ENCODE measurements at places on chromosomes 12 and 14.

DNA sequence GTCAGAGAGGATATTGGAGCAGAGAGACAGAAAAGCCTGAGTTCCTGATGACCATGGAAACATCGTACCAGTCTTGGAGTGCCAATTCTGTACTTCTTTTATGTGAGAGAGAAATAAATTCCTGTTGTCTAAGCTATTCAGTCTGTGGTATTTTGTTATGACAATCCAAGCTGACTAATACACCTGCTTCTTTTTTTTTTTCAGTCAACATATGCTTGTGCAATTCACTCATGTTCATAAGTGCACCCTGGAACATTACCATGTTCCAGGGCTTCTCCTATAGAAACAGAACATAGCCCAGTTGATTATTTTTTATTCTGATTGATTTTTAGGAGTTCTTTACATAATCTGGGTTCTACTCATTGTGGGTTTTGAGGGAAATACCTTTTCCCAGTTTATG, 1.7 kb upstream of the CHPT1 start:
- no peak for DNase-seq

- no peak for DNase-seq
Observed at GRCh38 chr12:27367078-27367477, 34.4 kb downstream of the BMAL2 start.

- no peak for DNase-seq
Observed at GRCh38 chr14:104821229-104821945, 20.5 kb downstream of the ZBTB42 start.

DNA sequence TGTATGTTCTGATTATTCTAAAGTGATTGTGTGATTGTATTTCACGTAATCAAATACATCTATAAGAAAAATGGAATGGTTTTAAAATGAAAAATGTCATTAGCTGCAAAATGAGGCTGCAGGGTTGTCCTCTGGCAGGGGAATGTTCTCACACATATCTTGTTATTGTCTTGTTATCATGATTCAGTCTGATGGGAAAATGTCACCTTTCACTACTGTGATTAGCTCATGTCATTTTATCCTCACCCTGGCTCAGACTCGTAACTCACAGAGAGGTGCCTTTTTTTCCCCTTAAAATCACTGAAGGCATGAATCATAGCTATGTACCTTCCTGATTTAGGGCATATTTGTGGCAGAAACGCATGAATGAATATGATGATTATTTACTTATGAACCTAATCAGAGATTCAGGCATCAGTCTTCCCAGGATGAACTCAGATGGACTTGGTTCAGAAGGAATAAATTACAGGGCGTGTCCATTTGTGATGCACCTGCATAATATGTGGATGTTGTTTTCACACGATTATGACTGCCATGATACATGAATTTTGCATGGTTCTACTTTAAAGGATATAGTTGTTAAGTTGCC, 1339.2 kb downstream of the AACS start:
- DNase-seq, result no peak

GRCh38 chr12:120095331-120095730, 21.2 kb downstream of the RAB35 start:
- DNase-seq, result no peak

DNA sequence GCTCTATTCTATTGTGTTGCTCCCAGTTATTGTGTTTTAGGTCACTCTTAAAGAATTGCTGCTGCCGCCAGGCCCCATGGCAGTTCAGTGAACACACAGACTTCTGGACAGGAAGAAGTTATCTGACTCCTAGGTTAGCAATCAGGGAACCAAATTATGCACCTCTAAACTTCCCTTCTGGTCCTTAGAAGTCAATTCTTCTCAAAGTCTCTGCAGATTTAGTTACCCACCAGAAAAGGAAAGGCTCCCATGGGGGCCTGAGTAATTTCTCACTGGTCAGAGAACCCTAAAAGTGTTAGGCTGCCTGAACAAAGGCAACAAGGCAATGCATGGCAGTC, 10.0 kb downstream of the EMP1 start:
- no peak for DNase-seq

DNA sequence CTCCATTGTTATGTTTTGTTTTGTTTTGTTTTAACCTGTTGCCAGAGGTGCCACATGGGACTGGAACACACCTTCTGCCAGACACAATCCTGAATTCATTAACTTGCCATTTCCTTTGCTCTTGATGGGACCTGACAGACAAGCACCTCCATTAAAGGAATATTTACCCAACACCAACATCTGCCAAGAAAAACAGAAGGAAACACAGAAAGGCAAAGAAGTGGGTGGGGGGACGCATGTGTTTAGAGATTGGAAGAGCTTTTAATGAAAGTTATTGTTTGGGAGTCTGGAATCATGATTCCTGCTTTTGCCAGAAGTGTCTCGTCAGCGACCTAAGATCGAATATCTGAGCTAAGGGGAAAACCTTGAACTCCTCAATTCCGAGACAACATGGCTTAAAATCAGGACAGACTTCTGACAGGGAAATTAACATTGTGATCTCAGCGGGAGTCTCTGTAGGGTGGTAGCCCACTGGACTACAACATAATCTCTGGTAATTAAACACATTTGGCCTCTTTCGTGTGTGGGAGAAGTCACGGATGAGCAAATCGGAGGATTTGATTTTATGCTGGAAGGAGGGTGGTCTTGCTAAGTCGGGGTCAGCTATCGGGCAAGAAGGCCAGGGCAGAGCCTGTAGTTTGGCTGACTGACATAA, 210.4 kb upstream of the FAR2 start:
- no peak for DNase-seq

DNA sequence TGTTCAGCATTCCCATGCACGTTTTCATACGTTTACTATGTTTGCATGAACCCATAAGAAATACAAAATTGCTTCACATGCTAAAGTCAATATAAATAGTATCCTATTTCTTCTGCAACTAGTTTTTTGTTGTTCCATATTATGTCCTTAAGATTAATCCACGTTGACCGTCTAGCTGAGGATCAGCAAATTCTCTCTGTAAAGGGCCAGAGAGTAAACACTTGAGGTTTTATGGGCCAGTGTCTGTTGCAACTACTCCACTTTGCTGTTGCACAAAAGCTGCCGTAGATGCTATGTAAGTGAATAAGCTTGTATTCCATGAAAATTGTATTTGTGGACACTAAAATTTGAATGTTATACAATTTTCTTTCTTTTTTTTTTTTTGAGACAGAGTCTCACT, 21.1 kb upstream of the PITPNM2 start:
- DNase-seq, result no peak

DNA sequence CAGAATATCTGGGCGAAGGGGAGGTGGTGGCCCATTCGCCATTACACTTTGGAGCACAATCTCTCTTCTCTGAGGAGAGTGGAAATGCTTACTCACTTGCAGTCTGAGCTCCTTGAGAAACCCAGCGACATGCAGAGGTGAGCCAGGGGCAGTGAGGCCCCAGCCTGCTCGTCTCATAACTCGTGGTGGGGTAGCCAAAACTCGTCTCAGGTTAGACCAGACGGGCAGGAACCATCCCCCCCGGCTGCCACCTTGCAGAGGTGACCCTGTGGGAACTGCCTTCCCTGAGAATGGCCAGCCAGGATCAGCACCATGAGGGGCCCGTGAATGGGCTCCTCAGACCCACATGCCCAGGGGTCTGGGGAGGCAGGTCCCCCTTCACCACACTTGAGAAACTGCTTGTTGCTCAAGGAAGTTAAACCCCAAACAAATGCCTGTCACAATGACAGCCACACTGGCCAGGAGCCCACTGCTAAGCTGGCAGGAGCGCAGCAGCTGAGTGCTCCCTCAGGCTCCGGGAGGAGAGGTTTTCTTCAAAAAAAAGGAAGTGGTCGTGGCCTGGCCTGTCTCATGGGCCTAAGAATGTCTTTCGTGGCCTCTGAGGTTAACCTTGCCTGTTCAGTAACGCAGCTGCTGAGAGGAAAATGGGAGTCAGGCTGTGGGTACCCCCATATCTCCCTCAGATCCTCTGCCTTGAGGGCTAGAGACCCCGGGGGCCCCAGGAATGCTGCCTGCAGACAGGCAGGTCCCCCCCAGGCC, 9.2 kb upstream of the ALDH2 start:
- no peak for DNase-seq

GRCh38 chr12:63208956-63209355, 58.0 kb upstream of the AVPR1A start:
- DNase-seq, result no peak

GRCh38 chr14:90452366-90452765, 55.5 kb downstream of the CALM1 start:
- no peak for DNase-seq

DNA sequence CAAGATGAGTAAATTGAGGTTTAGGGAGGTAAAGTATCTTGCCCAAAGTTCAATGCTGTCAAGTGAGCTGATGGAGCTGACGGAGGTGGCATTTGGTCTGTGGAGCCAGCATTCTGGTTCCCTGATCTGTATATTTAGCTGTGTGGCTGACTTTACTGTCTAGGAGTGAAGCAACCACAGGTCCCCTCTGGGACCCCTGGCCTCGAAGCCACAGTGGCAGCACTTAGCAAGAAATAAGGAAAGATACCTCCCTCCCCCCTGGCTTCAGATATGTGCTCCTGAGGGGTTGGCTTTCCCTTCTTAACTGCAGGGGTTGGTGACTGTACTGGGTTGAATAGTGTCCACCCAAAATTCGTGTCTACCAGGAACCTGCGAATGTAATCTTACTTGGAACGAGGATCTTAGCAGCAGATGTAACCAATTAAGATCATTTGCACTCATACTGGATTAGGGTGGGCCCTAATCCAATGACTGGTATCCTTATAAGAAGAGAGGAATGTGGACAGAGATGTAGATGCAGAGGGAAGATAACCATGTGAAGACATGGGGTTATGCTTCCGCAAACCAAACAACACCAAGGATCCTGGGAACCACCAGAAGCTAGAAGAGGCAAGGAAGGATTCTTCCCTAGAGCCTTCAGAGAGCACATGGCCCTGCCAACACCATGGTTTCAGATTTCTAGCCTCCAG, 2.0 kb upstream of the ACVR1B start:
- peak; percentile 93 for DNase-seq

GRCh38 chr14:61343471-61343870, 22.1 kb downstream of the PRKCH start:
- no peak for DNase-seq

- peak; percentile 14 for DNase-seq
Observed at GRCh38 chr14:105087963-105088811, 23.0 kb upstream of the GPR132 start.

DNA sequence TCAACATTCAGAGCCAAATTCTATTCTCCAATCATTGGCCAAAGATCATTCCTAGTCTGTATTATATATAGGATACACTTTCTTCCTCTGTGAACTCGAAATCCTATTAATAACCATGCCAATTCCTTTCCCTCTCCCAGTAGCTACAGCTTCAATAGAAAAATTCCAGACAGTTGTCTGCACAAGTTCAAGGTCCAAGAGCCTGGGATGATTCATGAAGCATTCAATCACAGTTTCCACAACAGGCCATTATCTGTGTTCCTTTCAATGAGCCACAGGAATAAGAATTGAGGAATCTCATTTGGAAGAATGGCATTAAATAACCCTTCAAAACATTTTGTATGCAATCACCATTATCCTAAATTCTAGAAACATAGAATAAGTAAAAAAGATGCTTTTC, 437.4 kb downstream of the RMST start:
- no peak for DNase-seq

DNA sequence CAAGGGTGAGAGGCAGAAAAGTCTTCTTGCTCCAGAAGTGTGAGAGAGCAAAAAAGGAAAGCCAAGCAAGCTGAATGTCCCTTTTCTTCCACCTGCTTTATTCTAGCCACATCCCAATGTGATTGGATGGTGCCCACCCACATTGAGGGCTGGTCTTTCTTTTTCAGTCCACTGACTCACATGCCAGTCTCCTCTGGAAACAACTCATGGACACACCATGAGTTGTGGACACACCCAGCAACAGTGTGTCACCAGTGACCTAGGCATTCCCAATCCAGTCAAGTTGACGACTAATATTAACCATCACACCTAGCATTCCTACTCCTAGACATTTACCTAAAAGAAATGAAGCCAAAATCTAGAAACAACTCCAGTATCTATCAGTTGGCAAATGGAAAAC, 7.2 kb upstream of the DICER1 start:
- DNase-seq, result no peak

GRCh38 chr12:12599750-12600643, 11.7 kb upstream of the CREBL2 start:
- no peak for DNase-seq

GRCh38 chr12:92503029-92503931, 199.5 kb upstream of the PLEKHG7 start:
- DNase-seq, result no peak

- DNase-seq, result peak; percentile 95
Observed at GRCh38 chr14:101224356-101225156, 321.0 kb upstream of the RTL1 start.

GRCh38 chr12:108374596-108375320, 35.6 kb upstream of the CMKLR1 start:
- no peak for DNase-seq

DNA sequence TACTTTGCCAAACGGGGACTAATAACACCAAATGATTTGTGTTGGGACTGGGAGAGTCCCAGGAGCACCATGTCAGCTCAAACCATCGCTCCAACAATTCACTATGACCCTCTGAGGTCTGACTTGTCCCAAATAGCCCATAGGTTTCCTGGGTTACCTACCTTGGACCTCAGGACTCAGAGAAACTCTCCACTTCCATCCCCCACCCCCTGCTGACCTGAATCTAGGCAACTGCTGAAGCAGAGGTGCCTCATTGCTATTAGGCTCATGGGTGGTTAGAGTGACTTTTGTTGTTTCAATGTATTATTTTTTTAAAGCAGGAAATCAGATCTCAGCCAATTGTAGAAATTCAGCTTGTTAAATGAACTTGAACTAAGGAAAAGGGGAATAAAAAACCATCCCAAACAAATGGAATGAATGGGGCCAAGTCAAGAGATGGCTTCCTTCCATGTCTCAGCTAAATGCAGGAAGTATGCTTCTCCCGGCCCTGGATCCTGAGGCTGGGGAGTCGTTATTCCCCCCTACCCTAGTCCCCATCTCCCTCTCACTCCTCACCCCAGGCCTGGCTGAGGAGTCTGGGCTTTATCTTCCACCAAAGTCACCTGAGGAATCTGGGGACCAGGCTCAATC, 80.9 kb upstream of the SLC24A4 start:
- no peak for DNase-seq

GRCh38 chr12:91732086-91732485, 413.6 kb downstream of the BTG1 start:
- no peak for DNase-seq

- no peak for DNase-seq
Observed at GRCh38 chr14:68811171-68811570, 18.3 kb upstream of the ZFP36L1 start.

Measured in NCI-H82 (cell line).